ENCODE measurements at places on chromosomes 7 and 10.

GRCh38 chr7:150451833-150452461 is 1.5 kb downstream of the GIMAP8 start:
- DNase-seq: no peak

DNA sequence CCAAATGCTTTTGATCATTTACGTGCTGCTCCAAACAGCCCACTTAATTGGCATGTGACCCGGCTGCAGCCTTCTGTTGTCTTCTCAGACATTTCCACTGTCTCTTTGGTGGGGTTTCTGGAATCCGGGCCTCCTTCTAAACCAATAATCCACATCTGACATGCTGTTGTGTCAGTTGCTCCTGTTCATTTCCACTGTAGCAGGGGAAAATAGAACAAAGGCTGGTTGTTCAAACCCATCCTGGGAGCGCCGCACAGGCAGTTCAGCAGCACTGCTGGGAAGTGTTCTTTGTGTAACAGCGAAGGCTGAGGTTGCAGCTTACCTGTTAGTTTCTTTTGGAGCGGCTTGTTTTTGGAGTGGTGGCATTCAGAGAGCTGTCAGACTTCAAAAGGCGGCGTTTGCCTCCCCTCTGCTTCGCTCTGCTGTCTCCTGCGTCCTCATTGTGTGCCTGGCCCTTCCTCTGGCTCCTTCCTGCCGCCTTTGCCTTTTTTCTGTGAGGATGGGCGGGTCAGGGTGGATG is 149.4 kb downstream of the SNX10 start:
- DNase-seq: no peak

GRCh38 chr10:50512214-50512595 is 111.6 kb downstream of the SGMS1 start:
- peak; percentile 21 for DNase-seq

DNA sequence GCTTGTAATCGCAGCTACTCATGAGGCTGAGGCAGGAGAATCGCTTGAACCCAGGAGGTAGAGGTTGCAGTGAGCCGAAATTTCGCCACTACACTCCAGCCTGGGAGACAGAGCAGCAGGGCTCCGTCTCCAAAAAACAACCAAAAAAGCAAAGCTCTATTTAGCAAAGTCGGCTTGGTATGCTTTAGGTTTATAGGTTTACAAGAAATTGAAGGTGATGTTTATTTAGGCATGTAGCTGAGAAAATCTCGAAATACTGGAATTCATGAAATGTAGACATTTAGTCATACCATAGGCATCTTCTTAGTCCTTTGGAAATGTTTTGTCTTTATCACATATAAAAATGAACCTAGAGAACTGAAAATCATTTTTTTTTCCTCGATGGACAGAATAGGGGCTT is 453.8 kb upstream of the ANKRD30A start:
- no peak for DNase-seq

DNA sequence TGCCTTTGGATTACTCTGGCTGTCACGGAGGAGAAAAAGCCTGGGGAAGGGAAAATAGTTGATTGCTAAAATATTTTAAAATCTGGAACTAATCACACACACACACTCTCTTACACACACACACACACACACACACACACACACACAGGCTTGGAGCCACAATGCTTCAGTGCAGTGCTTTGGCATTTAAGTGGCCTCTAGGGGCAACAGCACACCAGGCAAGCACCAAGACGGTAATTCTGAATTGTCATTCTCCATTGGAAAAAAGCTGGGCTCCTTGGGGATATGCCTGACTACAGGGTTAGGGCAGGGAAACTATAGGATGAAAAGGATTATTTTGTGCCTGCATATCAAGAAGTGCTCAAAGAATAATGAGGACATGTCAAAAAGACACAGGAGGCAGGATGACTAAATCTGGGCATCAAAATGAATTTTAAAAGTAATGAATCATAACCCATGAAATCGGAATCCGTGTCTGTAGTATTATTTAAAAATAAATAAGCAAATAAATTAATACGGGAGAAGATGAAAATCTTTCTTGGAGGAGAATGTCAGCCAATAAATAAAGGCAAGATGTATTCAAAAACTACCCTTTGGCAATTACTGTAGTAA is 30.4 kb upstream of the DDC start:
- DNase-seq: no peak

- DNase-seq: no peak
Observed at GRCh38 chr7:151314401-151314800, 27.2 kb upstream of the NUB1 start.

DNA sequence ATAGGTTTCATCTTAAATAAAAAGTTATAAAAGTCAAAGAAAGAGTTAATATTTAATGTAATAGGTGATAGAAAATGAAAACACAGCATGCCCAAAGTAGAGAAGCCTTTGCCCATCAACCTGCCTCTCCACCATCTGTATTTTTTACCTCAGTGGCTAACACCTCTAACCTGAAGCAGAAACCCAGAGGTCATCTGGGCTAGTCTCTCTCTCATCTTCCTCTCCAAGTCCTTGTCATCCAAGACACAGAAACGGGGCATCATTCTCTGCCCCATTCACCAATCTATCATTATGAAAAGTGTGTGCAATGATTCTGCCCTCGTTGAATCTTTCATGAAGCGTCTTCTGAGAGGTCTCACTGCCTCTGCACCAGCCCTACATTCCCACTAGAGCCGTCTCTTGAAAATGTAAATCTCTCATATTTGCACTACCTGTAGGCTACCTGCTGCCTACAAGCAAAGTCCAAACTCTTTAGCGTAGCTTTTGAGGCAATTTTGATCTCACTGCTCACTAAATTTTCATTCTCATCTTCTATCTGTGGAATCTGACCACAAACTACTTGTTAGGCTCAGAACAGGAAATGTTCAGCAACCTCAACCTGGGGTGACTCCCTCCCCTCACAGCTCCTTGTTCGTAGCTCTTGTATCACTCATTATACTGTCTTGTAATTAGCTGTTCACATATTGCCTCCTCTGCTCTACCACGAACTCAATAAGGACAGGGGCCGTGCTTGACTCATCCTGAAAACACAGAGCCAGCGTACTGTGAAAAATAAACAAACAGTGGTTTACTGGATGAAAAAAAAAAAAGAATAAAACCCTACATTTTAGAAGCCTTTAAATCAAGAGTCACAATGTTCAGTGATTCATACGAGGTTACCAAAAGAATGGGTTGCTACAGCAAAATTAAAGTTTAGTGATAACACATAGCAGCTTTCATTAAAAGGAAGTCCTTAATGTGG is 83.1 kb downstream of the CTNNA3 start:
- DNase-seq: no peak

DNA sequence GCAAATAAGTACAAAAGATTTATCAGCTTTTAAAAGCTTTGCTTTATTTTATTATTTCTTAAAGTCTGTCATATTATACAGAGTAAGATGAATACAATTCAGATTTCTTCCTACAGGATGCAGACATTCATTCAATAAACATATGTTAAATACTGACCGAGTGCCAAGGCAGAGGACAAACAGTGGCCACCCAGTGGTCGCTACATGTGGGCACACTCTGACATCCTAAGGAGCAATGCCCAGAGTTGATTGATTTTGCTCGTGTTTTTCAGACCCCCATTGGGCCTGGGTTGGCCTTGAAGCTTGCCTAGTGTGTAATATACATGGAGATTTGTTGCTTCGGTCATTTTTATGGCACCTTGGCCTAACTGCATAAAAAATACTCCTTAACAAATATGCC is 201.2 kb downstream of the CCDC3 start:
- no peak for DNase-seq

DNA sequence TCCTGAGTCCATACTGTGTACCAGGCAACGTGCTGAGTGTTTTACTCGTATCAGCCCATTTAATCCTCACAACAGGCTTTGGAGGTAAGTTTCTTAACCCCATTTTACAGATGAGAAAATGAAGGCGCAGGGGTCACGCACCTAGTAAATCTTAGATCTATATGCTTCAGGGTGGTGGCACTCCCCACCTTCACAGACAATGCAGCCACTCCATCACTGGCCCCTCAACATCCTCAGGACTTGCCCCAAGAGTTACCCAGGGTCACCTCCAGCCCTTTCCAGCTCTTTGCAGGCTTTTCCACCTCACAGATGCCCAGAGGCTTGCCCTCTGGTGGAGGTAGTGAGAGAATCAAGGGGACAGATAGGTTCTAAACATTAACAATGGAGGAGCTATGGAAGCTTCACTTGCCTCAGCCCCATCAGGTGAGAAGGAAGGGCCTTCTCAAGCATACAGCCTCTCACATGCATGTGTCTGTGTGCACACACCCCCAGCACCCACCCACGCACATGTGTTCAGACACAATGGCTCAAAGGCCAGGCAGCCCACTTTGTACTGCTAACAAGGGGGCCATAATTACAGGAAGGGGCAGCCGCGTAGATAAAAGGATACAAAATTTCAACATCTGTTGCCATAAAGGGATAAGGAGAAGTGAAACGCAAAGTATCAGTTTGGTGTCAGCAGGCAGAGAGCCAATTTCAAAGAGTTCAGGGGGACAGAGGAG is 29.1 kb downstream of the DPCD start:
- no peak for DNase-seq

DNA sequence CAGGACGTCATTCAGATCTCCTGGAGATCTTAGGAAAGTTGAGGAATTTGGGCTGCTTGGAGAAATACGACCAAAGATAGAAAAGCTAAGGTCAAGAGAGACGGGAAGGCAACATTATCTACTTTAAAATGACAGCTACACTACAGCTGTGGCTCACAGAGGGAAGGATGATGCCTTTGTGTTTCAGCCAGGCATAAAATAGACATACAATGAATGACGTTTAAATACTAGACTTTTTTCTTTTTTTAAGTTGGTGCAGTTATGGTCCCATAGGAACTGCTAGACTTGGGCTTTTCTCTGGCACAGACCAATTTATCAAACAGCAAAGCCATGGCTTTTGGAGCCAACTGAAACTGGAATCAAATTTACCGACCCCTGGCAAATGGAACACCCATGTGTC is 164.8 kb downstream of the MAGI2 start:
- no peak for DNase-seq

GRCh38 chr10:89119651-89120050 is 87.5 kb downstream of the CH25H start:
- DNase-seq: no peak

DNA sequence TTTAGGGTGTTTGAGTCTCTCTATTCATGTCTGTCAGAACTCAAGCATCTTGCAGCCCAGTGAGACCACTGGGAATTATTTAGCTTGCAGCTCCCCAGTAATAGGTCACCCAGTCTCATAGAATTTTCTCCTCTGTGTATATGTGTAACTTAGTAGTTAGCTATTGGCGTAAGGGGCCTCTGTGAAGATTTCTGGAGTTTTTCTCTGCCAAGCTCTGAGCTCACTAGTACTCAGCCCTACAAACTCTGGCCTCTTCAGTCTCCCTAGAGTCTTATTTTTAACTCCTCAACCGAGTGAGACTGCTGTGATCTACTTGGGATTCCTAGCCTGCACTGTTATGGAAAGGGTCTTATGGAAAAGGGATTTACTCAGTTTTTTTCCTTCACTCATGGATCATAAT is 90.2 kb downstream of the PPP1R9A start:
- no peak for DNase-seq

GRCh38 chr7:108529341-108529740 is 3.4 kb upstream of the PNPLA8 start:
- no peak for DNase-seq

DNA sequence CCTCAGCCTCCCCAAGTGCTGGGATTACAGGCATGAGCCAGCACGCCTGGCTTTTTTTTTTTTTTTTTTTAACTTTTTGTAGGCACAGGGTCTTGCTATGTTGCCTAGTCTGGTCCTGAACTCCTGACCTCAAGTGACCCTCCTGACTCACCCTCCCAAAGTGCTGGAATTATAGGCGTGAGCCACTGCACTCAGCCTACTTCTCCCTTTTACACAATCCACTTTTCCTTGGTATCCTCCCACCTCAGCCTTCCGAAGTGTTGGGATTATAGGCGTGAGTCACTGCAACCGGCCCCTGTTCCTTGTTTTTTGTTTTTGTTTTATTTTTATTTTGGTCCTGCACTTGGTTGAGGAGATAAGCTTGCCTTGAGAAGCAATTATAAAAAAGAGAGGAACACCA is 75.9 kb upstream of the KMT2C start:
- DNase-seq: no peak

- no peak for DNase-seq
Observed at GRCh38 chr10:124186956-124187355, 93.6 kb upstream of the CHST15 start.

DNA sequence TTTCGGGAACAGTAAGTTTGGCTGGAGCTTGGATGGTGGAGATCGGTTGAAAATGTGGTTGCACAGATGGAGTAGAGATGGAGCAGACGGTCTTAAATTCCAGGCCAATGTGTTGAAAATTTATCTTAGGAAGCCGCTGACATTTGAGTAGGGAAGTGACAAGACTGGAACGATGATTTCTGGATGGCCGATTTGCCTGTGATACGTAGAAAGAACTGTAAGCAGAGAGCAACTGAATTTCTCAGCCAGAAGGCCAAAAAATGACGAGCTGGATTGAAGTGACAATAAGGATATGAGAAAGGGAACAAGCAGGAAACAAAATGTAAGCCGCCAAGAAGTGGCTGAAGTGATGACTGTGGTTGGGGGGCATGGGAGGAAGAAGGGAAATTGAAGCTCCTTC is 687 bp upstream of the ARMC3 start:
- DNase-seq: no peak

DNA sequence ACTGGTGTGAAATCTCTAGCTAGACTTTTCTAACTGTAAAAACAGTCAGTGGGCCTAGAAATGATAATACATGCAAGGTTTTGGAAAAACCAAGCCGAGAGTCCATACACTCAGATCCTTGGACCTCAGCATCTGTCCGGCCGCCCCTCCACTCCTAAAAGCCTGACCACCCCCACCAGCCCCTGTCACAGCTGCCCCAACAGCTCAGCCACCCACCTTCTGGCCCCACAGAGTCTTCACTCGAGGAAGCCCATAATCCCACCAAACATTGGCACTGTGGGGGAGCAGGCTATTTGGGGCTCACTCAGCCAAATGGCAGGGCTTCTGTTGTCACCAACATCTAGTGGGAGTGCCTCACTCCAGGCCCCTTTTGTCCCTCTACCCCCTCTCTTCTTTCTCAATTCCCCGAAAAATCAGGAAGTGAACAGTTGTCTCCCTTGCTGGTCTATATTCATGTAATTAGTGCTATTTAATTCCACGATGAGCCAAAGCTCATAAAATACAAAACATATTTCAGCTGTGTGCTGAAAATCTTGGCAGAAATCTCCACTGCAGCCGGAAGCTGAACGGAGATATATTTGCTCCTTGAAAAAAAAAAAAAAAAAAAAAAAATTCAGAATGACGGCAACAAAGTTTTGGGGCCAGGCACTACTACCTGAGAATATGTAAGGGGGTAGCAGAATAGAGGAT is 55.5 kb downstream of the PLXNA4 start:
- DNase-seq: no peak

GRCh38 chr10:5486853-5487235 is 12.5 kb downstream of the CALML5 start:
- no peak for DNase-seq

Data from hematopoietic multipotent progenitor cell treated with erythropoietin and hydrocortisone succinate and interleukin-3 and kit ligand, for 15 days (in vitro differentiated cells).